ENCODE measurements at places on chromosomes 3 and 15.

- H3K27me3 ChIP-seq, result no peaks in the 10 kb centered on the region
- no peaks in the 10 kb centered on the region for H3K36me3 ChIP-seq
- no peak overlapping the region for H3K4me3 ChIP-seq
- no peak overlapping the region for H3K27ac ChIP-seq
- no peak for DNase-seq
Measured at GRCh38 chr3:50487181-50487580, 16.3 kb downstream of the CACNA2D2 start.

DNA sequence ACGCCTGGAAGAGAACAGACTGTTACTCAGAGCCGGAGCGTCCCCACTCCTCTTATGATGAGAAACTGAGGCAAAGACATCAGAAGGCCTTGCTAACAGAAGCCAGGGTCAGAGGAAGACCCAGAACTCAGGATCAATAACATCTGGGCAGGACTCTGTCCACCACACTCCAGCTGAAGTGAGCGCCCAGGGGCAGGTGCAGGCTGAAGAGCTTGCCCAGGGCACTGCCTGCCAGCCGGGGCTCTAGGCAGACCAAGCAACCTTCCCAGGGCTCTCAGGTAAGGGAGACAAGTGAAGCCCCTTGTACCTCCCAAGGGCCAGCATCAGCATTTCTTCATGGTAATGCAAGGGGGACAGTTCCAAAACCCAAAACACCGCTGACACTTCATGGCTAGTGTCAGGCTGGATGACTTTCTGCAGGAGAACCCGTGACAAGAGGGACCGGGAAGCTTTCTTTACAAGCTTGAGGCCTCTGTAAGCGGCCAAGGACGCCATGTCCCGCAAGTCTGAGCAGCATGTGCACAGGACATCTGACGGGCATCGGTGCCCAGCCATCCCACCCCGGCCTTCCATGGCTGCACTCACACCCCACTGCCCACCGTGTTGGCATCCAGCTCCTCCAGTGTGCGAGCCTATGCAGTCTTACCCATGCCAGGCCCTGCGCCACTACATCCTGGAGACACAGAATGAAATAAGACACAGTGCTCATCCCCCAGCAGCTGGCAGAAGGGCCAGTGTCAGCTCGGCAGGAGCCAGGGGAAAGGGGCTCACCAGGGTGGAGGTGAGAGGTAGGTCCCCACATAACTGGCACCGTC is 14.1 kb downstream of the XXYLT1 start:
- peaks cover 7% of the 10 kb centered on the region for H3K36me3 ChIP-seq
- peak overlapping the region; percentile 95 for H3K27ac ChIP-seq
- H3K4me1 ChIP-seq, result peaks cover 53% of the 10 kb centered on the region
- no peak overlapping the region for H3K4me3 ChIP-seq
- no peaks in the 10 kb centered on the region for H3K27me3 ChIP-seq
- no peak for DNase-seq

DNA sequence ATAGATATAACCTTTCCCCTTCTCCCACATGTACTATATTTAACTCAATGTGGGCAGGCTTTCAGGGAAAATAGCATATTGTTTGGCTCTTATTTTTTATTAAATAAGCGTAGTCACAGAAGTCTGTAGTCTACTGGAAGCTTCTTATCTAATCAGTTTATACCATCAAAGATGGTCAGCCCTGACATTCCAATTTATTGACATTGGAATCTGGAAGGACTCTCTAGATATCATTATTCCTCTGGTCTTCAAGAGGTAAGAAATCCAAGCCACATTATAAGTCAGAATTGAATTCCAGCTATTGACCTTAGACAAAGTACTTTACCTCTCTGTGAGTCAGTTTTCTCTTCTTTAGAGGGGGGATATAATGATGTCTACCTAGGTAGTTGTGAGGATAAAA is 38.5 kb upstream of the SCAANT1 start:
- H3K27me3 ChIP-seq, result no peaks in the 10 kb centered on the region
- no peak overlapping the region for H3K4me3 ChIP-seq
- peaks cover 34% of the 10 kb centered on the region for H3K4me1 ChIP-seq
- H3K36me3 ChIP-seq, result peaks cover 34% of the 10 kb centered on the region

- no peak for DNase-seq
- H3K36me3 ChIP-seq, result no peaks in the 10 kb centered on the region
- H3K27ac ChIP-seq, result peak overlapping the region; percentile 22
- no peaks in the 10 kb centered on the region for H3K27me3 ChIP-seq
- peaks cover 55% of the 10 kb centered on the region for H3K4me1 ChIP-seq
- no peak overlapping the region for H3K4me3 ChIP-seq
Measured at GRCh38 chr3:159795681-159796175, 192.9 kb upstream of the IL12A start.

GRCh38 chr3:100110162-100110561 is 4.1 kb downstream of the FILIP1L start:
- H3K27ac ChIP-seq, result no peak overlapping the region
- H3K4me3 ChIP-seq, result no peak overlapping the region
- DNase-seq, result no peak
- H3K27me3 ChIP-seq, result no peaks in the 10 kb centered on the region
- no peaks in the 10 kb centered on the region for H3K36me3 ChIP-seq

DNA sequence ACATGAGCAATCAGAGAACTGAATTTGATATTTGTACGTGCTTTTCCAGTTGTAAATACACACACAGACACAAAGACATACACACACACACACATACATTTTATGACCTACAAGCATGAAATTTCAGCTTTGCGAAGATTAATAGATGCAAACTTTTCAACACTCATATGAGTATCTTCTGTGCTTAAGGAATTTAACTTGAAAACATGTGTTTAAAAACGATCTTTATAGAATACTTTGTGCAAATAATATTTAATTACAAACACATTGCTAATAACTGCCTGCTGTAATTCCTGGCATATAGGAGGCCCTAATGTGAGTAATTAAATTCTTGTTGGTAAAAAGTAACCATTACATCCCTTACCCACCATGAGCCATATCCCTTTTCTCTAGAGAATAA is 107.7 kb upstream of the PLSCR5 start:
- no peak for DNase-seq
- no peaks in the 10 kb centered on the region for H3K4me1 ChIP-seq
- H3K4me3 ChIP-seq, result no peak overlapping the region

GRCh38 chr15:48644827-48645557 is 517 bp downstream of the FBN1 start:
- peak overlapping the region; percentile 48 for H3K4me3 ChIP-seq
- H3K36me3 ChIP-seq, result no peaks in the 10 kb centered on the region
- DNase-seq, result no peak
- peak overlapping the region; percentile 80 for H3K27ac ChIP-seq

GRCh38 chr15:61702224-61703020 is 357.8 kb downstream of the VPS13C start:
- DNase-seq, result no peak
- H3K27ac ChIP-seq, result no peak overlapping the region
- H3K27me3 ChIP-seq, result no peaks in the 10 kb centered on the region
- no peak overlapping the region for H3K4me3 ChIP-seq
- H3K36me3 ChIP-seq, result no peaks in the 10 kb centered on the region

DNA sequence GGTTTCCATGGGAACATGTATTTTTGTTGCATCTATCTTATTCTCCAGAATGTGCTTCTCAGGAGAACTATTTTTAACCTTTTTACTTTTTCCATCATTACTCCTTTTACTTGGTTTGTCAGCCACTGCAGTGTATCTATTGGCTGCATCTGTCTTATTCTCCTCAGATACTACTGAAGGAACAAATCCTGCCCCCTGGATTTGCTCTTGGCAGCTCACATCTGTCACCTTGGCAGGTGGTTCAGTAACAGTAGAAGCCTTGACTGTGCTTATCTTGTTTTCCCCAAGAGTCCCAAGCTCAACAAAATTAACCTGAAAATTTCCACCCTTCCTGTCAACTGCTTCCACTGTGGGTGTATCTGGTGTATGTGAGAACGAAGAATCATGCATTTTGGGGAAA is 106.0 kb downstream of the MAP4 start:
- peaks cover 3% of the 10 kb centered on the region for H3K4me1 ChIP-seq
- no peak overlapping the region for H3K4me3 ChIP-seq
- H3K27me3 ChIP-seq, result no peaks in the 10 kb centered on the region
- no peak for DNase-seq

- H3K4me1 ChIP-seq, result peaks cover under 1% of the 10 kb centered on the region
- H3K36me3 ChIP-seq, result peaks cover 23% of the 10 kb centered on the region
- DNase-seq, result no peak
- no peak overlapping the region for H3K27ac ChIP-seq
- H3K27me3 ChIP-seq, result no peaks in the 10 kb centered on the region
Measured at GRCh38 chr15:89192136-89192535, 29.2 kb downstream of the RLBP1 start.

DNA sequence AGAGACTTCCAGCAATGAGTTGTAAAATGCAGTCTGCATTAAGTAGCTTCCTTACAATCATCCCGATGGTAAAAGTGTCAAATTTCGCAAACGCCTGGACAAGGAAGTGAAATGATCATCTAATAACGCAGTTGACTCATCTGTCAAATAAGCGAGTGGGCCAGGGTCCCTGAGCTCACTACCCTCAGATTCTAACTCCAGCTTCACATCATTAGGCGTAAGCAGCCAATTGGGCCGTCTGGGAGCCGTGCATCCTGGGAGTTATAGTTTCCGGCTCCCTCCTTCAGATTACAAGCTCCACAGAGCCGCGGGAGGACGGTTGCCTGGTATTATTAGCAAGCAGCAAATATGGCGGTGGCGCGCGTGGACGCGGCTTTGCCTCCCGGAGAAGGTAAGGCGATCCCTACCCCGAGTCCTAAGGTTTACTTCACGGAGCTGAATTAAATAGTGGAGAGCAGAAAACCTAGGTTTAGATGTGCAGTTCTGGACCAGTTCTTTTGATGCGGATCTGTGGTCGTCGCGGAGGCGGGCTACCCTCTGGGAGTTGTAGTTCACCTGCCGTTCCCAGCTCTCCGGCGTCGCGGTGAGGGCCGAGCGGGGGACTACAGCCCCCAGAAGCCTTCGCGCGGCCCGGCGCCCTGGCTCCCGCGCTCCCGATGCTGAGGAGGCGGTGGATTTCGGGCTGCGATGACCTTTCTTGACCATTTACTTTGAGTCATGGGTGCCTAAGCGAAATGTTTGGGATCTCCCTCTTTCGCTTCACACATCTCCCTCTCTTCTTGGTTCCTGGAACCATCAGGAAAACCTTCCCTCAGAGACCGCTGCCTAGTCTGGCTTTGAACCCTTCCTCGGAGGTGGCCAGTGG is at the start of gene CEP97:
CEP97 (plus strand) TSS at position 286 of the 865 bp plus-strand sequence; CDS start at position 349, 63 bp downstream.
- H3K27ac ChIP-seq, result peak within 1 kb of the TSS; percentile 64
- H3K27me3 ChIP-seq, result no peaks in the 10 kb centered on the region
- H3K4me3 ChIP-seq, result peak within 1 kb of the TSS; percentile 64

- no peaks in the 10 kb centered on the region for H3K27me3 ChIP-seq
- no peak overlapping the region for H3K4me3 ChIP-seq
- no peaks in the 10 kb centered on the region for H3K4me1 ChIP-seq
- no peak overlapping the region for H3K27ac ChIP-seq
Measured at GRCh38 chr15:44159492-44159891, 35.6 kb downstream of the FRMD5 start.

- H3K4me1 ChIP-seq, result no peaks in the 10 kb centered on the region
- no peak overlapping the region for H3K27ac ChIP-seq
- H3K27me3 ChIP-seq, result no peaks in the 10 kb centered on the region
- no peak overlapping the region for H3K4me3 ChIP-seq
- no peak for DNase-seq
Measured at GRCh38 chr3:108461661-108462111, 48.7 kb downstream of the MYH15 start.

DNA sequence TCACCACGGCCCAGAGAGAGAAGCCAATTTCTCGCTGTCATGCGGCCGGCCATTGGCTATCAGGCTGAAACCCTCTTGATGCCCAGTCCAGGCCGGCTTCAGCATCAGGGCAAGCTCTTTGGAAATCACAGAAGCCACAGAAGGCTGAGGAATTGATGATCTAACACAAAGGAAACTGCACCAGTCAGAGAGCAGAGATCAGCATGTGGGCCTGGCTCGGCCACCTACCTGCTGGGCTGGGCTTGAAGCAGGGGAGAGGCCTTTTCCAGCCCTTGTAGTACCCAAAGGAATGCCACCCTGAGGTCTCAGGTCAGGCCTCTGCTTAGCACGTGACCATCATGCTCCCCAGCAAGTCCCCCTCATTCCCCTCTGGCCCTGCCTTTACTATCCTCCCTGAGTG is 119.1 kb downstream of the TLE3 start:
- H3K27ac ChIP-seq, result no peak overlapping the region
- H3K4me1 ChIP-seq, result no peaks in the 10 kb centered on the region
- H3K36me3 ChIP-seq, result no peaks in the 10 kb centered on the region

DNA sequence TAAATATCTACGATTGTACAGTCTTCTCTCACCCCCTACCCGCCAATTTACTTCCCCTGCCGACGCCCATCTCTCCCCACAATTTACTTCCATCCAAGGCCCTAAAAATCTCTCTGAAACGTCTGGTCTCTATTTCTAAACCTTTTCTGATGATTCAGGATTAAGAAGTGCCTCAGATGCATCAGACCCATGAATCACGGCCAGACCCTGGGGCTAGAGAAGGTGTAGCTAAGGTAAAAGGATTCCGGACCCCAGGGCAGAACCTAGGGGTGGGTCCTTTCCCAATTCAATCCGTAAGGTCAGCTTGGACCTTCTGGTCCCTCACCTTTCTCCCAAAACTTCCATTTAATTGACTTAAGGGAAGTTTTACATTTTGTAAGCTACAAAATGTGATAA is 46.4 kb downstream of the LRIG1 start:
- peaks cover 43% of the 10 kb centered on the region for H3K4me1 ChIP-seq
- peak overlapping the region; percentile 35 for H3K27ac ChIP-seq
- DNase-seq, result no peak
- H3K4me3 ChIP-seq, result no peak overlapping the region
- no peaks in the 10 kb centered on the region for H3K36me3 ChIP-seq

DNA sequence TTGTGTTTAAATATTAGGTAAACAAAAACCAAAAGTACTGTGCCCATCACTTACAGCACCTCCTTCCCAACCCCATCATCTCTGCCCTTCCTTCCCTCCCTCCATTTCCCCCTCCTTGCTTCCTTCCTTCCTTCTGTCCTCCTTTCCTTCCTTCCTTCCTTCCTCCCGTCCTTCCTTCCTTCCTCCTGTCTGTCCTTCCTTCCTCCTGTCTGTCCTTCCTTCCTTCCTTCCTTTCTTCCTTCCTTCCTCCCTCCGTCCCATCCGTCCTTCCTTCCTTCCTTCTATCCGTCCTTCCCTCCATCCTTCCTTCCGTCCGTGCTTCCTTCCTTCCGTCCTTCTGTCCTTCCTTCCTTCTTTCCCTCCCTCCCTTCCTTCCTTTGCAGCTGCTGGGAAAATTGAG is 67.8 kb upstream of the SIAH2 start:
- no peaks in the 10 kb centered on the region for H3K36me3 ChIP-seq
- H3K27ac ChIP-seq, result no peak overlapping the region
- H3K27me3 ChIP-seq, result no peaks in the 10 kb centered on the region

DNA sequence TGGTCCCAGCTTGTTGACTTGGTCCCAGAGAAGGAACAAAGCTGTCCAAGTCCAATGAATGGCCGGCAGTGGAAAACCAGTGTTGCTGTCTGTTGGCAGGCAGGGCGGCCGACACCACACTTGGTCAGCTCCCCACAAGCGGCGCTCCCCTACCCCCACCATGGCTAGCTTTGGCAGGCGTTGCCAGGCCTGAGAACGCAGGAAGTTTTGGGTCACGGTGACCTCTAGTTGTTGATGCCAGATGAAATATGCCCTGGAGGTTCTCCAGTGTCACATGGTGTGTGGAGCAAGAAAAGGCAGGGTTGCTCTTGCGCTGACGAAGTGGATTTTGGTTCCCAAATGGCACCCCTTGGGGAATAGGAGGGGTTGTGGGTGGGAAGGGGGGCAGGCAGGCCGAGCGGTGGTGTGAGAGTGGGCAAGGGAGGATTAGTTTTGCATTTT is 72.7 kb upstream of the TPRG1 start:
- DNase-seq, result no peak
- H3K27me3 ChIP-seq, result no peaks in the 10 kb centered on the region
- no peak overlapping the region for H3K4me3 ChIP-seq
- H3K4me1 ChIP-seq, result no peaks in the 10 kb centered on the region
- peak overlapping the region; percentile 79 for H3K27ac ChIP-seq
- no peaks in the 10 kb centered on the region for H3K36me3 ChIP-seq
